ENCODE measurements at places on chromosomes 11 and 22.

DNA sequence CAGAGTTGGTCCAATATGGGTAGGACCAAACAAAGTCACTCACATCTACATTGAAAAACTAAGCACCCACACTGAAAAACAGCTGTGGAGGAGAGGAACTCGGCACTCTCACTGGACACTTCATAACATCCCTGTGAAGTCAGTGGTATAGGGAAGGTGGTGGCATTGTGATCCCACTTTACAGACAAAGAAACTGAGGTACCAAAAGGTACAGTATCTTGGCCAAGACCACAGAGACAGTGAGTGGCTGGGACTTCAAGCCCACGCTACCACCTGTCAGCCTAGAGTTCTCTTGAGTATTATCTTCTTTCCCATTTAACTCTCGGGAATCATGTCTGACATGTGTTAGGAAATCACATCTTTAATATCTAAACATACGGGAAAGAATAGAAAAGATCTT, 61.9 kb downstream of the SYN3 start:
- no peak for DNase-seq

- DNase-seq: no peak
Measured at GRCh38 chr22:41198027-41198580, 7.0 kb upstream of the L3MBTL2 start.

- DNase-seq: no peak
Measured at GRCh38 chr22:44063462-44064371, 39.6 kb downstream of the PARVB start.

DNA sequence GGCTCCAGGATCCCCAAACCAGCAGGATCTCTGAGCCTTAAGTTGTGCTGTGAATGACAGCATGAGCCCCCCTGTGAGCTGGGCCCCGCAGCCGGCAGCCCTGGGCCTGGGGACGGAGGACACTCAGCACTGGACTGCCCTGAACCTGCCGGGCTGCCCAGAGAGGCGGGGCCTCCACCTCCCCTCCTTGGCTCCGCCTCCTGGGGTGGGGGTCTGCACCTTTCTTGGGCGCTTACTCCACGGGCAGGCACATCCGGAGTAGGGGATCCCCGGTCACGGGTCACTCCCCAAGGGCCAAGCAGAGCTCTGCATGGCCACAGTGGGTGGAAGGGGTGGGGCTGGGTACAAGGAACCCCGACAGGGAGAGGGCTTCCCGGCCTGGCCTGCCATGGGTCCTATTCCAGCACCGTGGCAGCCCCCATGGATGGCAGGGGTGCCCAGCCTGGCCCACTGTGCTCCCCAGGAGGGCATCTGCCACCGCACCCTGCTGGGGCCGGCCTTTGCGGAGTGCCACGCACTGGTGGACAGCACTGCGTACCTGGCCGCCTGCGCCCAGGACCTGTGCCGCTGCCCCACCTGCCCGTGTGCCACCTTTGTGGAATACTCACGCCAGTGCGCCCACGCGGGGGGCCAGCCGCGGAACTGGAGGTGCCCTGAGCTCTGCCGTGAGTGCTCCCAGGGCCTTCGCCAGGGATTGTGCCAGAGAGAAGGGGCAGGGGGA, 5.4 kb downstream of the MUC5B start:
- no peak for DNase-seq

DNA sequence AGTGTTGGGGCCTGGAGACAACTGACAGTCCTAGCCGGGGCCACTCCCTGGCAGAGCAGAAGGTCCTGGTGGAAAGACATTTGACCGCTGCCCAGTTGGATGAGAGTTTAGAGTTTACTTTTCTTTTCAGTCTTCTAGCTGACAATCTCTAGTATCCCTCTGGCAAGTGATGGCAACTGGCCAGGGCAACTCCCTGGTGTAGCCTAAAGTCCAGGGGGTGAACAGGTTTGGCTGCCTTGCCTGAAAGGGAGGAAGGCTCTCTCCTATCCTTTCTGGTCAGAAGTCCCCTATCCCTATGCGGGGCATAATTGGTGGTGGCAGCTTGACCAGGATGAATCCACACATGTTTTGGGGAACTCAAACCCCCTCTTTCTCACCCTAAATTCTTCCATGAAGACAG, 16.8 kb upstream of the MSANTD2 start:
- DNase-seq: no peak

DNA sequence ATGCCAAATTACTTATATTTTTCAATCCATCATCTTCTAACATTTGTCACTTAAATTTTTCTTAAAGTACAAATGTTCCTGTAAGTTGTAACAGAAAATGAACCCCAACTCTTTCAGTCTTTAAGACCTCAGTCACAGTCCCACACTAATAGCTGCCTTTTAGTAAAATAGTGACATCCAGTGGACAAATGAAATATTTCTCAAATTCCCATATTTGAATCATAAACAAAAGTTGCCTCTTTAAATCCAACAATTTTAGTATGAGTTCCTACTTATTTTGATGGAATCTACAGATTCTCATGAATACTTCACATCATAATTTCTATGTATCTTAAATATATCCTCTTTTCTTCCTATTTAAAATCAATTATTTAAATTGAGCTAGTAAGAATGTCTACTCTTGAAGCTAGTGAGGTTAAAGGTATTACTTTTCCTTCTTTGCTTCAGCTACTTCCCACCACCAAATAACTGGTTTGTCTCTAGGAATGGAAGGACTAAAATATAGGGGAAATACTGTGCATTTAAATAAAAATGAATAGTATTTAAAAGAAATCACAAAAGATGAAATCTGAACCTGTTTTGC, 9.2 kb downstream of the LIN7C start:
- DNase-seq: peak; percentile 45

- peak; percentile 70 for DNase-seq
Measured at GRCh38 chr11:36008584-36008983, 64.7 kb downstream of the LDLRAD3 start.

DNA sequence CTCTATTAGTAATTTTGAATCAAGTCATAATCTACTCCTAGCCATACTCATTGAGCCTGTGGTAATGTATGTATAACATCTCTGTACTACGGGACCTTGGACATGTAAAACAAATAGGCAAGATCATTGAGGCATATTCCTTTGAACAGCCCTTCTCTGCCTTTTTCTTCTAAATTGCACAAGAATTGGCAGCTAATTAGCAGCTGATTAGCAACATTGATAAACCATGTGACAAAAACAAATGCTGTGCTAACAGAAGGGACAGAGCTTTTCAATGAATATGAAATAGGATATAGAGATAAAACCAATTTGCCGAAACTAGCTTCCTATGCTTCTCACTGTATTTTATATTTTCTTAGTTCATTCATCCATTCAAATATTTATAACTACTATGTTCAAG, 1474.2 kb downstream of the FAM181B start:
- DNase-seq: no peak

- no peak for DNase-seq
Measured at GRCh38 chr11:65014726-65015227, 817 bp downstream of the ARL2 start.

GRCh38 chr11:6012035-6012668, 5.4 kb upstream of the OR56A4 start:
- DNase-seq: no peak

- DNase-seq: no peak
Measured at GRCh38 chr11:31795706-31796498, 15.2 kb downstream of the PAX6 start.

DNA sequence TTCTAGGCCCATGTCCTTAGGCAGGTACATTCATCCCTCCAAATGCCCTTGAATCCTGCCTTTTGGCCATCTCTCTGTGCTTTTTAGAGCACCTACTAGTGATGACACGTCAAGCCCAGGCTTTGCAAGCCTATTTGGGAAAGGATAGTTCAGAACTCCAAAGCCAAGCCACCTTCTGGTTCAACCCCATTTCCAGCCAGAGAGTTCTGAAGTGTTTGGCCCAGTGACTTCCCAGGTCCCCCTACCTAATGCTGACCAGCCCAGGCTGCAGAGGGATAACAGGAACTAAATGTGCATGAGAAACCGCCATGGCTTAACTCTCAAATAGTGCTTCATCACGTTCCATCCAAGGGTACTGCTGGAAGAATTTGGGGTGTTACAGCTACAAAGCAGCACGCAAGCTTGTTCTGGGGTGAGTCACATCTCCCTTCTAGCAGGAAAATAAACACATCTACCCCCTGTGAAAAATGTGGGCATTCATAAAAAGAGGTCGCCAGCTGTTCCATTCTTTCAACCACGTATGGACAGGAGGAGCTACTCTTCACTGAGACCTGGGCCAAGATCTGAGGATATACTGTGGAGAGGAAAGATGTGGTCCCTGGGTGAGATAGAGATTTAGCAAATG, 2.0 kb upstream of the FXYD6 start:
- no peak for DNase-seq

GRCh38 chr11:393219-394033, 583 bp upstream of the PKP3 start:
- peak; percentile 57 for DNase-seq

DNA sequence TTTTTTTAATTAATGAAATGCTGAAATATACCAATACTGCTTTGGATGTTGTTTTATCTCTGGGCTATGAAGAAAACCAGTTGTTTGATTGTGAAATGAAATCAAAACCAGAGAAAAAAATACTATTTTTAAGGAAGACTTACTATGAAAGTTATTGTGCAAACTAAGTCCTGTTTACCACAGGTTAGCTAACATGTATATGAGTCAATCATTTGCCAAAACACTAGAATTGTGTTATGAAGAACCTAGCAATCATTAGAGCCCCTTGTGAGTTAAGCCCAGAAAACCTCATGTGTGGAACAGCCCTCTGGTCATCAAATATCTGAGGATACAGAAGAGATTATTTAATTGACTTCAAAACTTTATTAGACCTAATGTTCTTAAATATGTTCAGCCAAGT, 83.7 kb downstream of the FAT3 start:
- no peak for DNase-seq

- peak; percentile 44 for DNase-seq
Measured at GRCh38 chr11:3808861-3809623, 682 bp downstream of the PGAP2 start.

DNA sequence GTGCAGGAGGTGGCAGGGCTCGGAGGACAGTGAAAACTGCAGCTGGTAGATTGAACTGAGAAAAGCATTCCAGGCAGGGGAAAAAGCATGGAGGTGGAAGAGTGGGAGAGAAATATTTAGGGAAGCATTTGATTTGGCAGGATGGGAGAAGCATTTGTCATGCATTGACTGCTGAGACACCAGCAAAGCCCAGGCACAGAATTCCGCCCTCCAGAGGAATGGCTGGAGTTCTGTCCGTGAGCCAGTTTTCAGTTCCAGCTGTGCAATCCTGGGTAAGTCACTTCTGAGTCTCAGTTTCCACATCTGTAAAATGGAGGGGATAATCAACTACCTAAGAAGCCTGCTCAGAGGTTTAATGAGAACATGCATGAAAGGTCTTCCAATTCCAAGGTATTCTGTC, 4.3 kb upstream of the TSKU start:
- DNase-seq: no peak

GRCh38 chr11:45666648-45667642, 1.5 kb upstream of the CHST1 start:
- no peak for DNase-seq

GRCh38 chr11:7609521-7609920, 63.8 kb downstream of the CYB5R2 start:
- DNase-seq: no peak

- no peak for DNase-seq
Measured at GRCh38 chr11:94855666-94856065, 87.5 kb downstream of the AMOTL1 start.

DNA sequence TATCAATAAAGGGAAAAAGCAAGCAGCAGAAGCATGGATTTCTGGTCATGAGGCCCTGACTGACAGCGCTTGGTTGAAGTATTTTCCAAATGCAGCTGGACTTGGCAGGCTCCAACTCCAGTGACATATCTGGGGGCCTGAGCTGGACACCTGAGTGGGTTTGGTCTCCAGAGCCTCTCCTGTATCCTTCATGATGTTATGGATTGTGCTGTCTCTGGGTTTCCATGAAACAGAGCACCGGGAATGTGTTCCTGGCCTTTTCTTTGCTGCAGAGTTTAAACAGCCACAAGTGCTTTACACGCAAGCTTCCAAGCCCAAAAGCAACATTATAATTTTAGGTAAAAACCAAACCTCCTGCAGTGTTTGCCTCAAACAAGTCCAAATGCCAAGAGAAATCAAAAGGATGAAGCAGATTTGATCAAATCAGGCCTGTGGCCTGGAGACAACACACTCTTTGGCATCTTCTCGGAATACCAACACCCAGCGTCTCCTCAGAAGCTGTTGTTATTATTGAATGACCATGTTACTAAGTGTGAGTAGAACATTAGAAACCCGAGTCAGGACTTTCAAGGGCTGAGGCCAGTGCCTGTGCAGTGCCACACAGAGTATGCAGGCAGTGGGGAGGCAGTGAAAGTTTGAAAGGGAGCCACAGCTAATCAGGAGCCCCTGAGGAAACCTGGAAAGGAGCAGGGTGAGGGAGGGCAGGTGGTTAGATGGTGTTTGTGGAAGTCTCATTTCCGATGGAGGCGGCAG, 42.0 kb downstream of the ME3 start:
- DNase-seq: no peak

DNA sequence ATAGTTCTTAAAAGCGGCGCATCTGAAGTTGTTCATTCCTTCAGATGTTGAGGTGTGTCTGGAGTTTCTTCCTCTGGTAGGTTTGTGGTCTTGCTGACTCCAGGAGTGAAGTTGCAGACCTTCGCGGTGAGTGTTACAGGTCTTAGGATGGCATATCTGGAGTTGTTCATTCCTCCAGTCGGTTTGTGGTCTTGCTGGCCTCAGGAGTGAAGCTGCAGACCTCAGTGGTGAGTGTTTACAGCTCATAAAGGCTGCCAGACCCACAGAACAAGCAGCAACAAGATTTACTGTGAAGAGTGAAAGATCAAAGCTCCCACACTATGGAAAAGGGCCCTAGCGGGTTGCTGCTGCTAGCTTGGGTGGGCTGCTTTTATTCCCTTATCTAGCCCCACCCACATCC, 201.7 kb upstream of the PDGFD start:
- no peak for DNase-seq

GRCh38 chr11:96338910-96339705, 3.9 kb downstream of the MAML2 start:
- DNase-seq: peak; percentile 79

- DNase-seq: no peak
Measured at GRCh38 chr22:47434336-47435203, 672.1 kb downstream of the TBC1D22A start.

DNA sequence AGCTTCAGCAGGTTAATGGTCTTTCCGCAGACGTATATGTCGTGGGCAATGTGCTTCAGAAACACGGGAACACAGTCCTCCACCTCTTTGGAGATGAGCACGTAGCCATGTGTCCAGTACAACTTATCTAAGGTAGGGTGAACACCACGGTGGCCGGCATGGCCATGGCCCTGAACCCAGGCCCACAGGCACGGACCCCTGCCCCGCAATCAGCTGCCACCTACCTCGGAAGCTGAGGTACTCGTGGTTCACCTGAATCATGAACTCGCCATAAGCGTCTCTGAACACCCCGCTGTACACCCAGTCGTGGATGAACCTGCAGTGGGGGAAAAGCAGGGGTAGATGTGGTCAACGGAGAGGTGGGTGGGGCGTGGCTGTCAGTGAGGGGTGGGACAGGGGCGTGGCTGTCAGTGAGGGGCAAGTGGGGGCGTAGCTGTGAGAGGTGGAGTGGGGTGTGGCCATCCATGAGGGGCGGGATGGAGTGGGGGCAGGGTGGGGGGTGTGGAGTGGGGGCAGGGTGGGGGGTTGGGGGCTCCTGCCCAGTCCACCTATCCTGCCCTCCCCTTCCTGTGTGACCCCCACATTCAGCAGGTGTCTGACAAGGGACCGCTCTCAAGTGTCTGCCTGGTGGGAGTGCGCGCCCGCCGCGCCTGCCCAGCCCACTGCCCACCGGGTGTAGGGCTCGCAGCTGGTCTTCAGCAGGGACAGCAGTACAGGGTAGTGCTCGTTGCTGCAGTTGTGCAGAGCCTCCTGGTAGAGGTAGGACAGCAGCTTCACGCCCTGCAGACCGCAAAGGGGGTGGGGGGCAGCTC, 18.6 kb downstream of the TUBGCP6 start:
- no peak for DNase-seq
